ENCODE measurements at places on chromosomes 7 and 10.

DNA sequence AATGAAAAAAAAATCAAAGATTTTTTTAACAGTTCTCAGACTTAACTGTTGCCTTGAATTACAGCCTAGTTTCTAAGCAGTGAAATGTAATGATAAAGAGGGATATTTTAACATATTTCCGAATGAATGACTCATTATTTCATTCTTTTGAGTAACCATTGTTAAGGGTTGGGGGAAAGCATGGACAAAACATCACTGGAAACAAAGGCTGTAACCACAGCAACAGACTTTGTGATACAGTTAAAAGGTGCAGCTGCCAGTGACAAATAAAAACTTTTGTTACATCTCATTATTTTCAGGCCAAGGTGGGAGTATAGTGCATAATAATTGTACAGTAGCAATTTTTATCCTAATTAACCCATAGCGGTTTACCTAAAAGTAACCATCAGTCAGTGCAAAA, 172.6 kb downstream of the LRRTM3 start:
- DNase-seq: no peak

GRCh38 chr7:120547605-120548004, 274.6 kb downstream of the KCND2 start:
- no peak for DNase-seq

DNA sequence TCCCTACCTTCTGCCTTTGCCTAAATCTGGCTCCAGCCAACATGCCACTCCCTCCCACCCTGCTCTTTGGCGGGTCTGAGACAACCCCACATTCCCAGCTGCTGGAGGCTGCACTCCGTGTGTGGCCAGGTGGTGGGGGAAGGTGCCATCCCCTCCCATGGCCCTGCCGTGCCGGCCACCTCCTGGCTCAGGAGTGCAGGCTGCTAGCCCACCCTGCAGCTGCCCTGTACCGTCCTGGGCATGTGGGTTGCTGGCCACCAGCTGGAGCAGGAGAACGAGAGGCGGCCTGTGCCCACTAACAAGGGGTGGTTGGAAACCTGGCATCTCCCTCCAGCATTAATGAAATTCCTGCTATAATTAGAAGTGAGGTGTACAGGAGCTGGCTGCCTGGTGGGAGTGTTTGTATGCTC, 97.6 kb downstream of the ZMIZ1 start:
- DNase-seq: no peak

DNA sequence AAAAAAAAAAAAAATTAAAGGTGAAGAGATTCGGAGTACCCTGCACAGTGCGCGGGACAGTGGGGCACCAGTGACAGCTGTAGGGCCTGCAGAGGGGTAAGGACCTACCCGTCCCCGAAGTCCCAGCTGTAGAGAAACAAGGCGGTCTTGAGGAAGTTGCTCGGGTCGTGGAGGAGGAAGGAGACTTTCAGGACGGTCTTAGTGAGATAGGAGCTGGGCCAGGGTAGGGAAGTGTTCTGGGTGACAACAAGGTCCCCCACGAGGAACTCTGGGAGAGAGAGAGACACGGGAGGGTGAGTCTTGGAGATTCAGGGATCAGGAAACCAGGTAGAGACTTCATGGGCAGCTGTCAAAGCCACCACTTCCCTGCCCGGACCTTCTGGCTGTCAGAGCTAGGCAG, 9.7 kb downstream of the TMEM130 start:
- DNase-seq: no peak

DNA sequence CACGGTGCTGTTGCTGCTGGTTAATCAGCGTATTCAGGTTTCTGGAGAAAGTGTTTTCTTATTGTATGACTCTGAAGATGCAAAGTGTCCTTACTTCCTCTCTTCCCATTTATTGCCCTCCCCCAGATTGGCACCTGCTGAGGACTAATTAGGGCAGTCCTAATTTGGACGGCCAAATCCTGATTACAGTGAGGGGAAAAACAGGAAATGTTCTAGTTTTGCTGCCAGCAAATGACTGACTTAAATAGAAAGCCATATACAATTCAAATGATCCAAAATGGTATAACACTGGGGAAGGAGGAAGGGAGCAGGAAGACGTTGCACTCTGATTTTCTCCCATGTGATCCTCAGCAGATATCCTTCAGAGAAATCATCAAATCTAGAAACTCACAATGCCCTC, 222.4 kb upstream of the LRGUK start:
- DNase-seq: no peak

GRCh38 chr7:42720991-42721796, 190.7 kb downstream of the C7orf25 start:
- DNase-seq: no peak

- no peak for DNase-seq
Observed at GRCh38 chr10:104297697-104298660, 29.0 kb downstream of the GSTO2 start.

DNA sequence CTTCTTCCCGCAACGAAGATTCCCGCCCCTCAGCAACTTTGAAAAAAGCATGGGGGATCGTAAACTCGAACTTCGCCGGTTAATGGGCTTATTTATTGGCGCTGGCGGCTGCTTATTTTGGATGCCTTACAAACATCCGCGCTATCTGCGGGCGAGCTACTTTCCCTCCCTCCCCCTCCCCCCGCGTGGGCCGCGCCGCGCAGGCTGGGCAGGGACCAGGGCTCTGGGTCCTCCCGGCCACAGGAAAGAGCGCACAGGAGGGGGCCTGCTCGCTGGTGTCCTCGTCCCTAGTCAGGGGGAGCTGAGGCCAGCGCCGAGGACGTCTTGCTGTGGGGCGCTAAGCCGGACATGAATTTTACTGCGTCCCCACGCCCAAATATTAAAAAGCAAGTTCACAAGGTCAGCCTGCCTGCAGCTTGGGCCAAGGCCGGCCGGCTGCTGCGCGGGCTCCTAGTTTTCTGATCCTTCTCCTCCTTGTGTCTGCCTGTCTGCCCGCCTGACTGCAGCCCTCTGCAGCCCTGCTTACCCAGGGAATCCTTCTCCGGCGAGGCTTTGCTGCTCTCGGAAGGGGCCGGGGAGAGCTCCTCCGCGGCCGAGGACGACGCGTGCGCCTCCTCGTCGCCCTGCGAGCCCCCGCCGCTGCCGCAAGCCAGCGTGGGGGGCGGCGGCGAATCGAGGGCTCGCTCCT, 1.2 kb downstream of the HOXA10 start:
- DNase-seq: no peak

DNA sequence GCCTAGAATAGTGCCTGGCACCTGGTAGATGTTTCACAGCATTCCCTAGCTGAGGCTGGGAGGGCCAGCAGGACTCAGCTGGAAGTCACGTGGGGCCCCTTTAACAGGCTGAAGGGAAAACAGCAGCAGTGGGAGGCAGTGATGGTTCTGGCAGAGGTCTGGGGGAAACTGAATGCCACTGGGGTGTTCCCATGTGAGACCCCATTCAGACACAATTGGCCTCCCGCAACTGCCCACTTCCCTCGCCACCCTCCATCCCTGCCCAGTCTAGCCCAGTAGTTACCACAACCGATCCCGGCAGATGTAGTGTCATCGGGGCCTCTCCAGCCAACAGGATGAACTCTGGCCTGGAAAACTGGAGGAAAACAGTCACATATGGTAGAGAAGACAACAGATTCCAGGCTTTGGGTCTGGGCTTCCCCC, 38.3 kb downstream of the FRMPD2 start:
- DNase-seq: no peak

- no peak for DNase-seq
Observed at GRCh38 chr10:12400266-12400931, 51.1 kb downstream of the CAMK1D start.

Data from stimulated activated CD4-positive, alpha-beta T cell treated with anti-CD3 and anti-CD28 coated beads, Interleukin-1b, Interleukin-23, amount 100 ng/mL, for 1 hour (primary cell).